ENCODE measurements at places on chromosomes 5 and 9.

- DNase-seq, result no peak
Measured at GRCh38 chr5:63963926-63964325, 1.7 kb upstream of the HTR1A start.

- no peak for DNase-seq
Measured at GRCh38 chr9:32508728-32509127, 17.3 kb downstream of the RIGI start.

- DNase-seq, result peak; percentile 79
Measured at GRCh38 chr9:111525056-111525977, at the start of gene ZNF483. Gene ZNF483 (plus strand): TSS chr9:111525179. CDS start chr9:111527396, 2,217 bp downstream.

DNA sequence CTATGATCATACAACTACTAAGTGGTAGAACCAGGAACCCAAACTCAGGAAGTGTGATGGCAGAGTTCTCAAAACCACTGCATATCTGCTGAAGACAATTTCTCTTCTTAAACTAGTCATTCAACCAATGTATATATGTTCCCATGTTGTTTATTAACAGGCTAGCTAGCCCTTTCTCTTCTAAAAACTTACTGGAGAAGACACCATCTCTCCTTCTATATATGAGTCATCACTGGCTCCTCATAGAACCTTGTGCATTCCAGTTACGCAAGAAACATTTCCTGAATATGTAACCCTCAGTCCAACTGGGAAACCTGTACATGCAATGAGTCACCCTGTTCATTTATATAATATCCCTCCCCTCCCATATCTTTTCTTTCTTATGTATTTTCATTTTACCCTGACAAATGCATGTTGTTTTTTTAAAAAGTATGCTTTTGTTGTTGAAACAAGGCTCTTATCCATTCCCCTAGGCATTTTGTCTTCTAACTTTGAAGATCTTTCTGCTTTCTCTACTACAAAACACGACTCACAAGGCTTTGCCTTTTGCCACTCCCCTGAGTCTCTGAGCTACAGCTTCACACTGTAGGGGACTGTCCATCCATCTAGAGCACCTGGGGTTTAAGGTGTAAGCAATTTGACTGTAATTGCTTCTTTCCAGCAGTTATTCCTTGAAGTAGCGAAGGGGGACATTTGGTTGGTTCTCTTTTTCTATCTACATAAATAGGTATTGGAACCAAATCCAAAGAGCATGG lies 119.5 kb downstream of the ANXA1 start:
- DNase-seq, result no peak

DNA sequence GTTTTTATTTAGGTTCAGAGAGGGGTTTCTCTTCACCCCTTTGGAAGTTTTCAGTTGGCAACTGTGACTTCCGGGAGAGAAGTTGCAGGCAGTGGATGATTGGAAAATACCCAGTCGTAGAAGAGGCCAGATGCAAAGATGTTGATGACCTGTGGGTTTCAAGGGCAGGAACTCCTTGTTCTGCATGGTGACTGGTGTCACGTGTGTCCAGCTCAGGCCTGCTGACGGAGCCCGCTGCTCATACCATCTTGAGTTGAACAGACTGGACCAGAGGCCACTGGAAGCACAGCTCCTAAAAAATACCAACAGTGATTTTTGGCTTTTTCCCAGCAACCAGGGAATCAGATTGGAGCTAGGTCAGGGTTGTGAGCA lies 243.9 kb upstream of the KLF4 start:
- DNase-seq, result no peak

GRCh38 chr5:10469253-10470050 lies 27.8 kb downstream of the ROPN1L start:
- no peak for DNase-seq

GRCh38 chr5:95861864-95862561 lies 39.5 kb upstream of the GLRX start:
- DNase-seq, result no peak

DNA sequence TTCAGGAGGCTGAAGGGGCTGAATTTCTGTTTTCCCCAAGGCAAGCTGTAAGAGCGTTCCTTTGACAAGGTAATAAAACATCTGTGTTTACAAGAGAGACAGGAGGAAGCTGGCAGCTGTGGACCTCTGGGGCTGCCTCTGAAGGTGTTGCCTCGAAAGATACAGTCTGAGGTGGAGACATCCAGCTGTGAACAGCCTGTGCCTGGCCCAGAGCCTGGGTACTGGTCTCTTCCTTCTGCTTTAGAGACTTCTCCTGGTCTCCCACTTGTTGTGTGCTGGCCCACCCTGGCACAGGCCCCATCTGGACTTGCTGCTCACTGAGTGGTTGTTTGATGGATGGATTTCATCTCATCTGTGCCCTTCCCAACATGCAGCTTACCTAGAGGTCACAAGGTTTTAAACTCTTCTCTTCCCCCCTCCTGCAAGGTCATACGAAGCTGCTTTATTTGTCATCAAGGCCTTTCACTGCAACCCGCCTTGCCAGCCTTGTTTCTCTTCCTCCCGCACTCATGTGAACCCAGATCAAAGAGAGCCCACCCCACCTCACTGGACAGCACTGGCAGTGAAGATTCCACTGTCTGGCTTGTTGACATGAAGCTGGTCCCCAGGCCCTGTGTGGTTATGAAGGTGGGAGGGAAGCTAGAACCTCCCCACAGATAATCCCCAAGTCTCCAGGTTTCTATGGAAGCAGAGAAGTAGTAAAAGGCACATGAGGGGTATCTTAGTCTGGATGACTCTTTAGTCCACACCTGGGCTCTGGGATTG lies 35.0 kb upstream of the ALDH1B1 start:
- no peak for DNase-seq

DNA sequence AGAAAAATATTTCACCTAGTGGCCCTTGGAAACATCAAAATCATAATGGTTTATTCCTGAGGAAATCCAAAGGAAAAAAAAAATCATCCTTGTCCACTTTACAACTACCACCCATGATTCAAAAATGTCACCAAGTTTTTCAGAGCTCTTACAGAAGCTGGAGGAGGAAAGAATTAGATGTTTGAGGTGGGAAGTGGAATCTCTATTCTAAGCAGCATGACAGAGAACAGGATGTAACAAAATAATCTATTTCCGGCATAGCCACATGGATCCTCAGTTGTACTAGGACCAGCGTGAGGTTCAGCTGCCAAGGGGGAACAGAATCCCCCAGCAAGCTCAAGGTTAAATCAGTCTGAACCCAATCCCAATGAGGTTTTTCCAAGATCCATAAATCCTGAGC lies 40.2 kb downstream of the FBXW11 start:
- no peak for DNase-seq

- DNase-seq, result no peak
Measured at GRCh38 chr9:107707915-107708441, 218.4 kb upstream of the KLF4 start.

DNA sequence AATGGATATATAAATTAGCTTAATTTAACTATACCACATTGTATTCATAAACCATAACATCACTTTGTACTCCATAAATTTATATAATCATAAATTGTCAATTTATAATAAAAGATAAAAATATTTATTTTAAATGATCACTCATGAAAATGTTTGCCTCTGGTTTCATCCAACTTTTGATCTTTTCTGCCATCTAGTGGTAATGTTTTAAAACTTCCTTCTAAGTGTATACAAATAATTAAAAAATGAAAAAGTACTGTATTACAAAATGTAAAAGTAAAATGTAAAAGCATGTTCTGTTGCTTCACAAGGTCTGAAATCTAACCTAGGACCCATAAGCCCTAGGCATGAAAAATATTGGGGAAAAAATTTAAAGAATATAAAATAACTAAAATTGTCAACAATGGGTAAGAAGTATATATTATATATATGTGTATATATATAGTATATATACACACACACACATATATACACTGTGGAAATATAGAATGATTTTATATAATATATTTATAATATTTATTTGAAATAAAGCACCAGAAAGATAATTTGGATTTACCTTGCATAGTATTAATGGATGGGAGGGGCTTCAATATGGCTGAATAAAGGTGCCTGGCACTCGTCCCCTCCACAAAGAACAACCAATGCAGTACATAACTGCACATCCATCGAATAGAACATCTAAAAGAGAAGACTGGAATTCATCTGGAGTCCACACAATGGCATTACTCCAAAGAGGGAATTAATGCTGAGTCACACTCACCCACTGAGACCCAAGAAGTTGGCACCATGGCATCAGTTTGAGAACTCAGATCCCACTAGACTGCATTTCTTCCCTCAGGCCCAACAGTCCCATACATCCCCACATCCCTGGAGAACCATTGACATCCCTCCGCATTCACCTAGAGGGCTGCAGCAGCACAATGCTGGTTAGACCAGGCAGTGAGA lies 32.5 kb downstream of the ANXA1 start:
- DNase-seq, result no peak
